ENCODE measurements at places on chromosomes 5 and 9. TPM values are rescaled to one million over a fixed set of nuclear protein-coding genes. Genes with fewer than 3 reads are reported as not detected.

DNA sequence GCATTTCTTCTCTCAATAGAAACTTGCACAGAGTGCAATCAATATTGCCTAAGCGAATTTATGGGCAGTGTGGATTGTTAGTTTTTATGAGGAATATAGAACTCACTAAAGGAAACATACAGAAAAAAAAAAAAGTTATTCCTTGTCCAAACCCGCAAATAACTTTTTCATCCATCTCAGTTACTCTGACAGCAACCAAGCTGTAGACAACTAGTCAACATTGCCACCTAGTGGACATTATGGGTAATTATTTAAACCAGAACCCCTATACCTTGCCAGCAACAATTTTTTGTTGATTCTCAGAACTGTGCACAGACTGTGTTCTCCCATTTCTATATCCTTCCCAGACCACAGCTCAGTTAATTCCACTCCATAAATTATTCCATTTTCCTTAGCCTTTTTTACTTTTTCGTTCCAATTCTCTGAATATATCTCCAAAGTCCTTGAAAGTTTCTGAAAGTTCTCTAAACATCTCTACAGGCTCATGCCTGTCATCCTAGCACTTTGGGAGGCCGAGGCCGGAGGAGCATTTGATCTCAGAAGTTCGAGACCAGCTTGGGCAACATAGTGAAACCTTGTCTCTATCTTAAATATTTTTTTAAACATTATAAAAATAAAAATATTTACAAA lies 2.6 kb upstream of the AFAP1L1 start:
- DNase-seq = no peak

Gene DAB2IP
- 11.6 TPM for total RNA-seq

Gene ENG
- total RNA-seq = 10.6 TPM

GRCh38 chr5:118354797-118355196 lies 633.5 kb downstream of the DTWD2 start:
- DNase-seq = no peak

- DNase-seq = no peak
These were observed 43.3 kb downstream of the VAV2 start for GRCh38 chr9:133948561-133949485.

- DNase-seq = no peak
These were observed 41.9 kb downstream of the GPBP1 start for GRCh38 chr5:57215629-57216195.

- DNase-seq = no peak
These were observed 179.8 kb upstream of the PLPPR1 start for GRCh38 chr9:100848726-100849125.

DNA sequence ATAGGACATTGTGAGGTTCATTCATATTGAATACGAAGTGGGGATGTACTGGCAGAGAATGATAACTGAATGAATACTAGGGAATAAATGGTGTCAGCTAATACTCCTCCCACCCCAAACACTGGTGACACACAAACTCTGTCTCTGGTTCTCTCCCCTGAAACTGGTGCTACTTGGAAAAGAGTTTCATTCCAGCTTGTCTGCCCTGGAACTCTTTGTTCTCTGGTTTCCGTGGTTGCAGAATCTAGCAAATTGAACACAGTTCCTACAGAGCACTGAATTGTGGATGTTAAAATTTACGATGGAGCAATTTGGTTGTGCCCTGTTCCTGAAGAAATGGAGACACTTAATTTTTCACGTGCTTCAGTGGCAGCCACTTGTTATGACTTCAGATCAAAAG lies 181.7 kb downstream of the KCTD16 start:
- no peak for DNase-seq

GRCh38 chr5:21058289-21058688 lies 1070.3 kb upstream of the CDH18 start:
- no peak for DNase-seq

DNA sequence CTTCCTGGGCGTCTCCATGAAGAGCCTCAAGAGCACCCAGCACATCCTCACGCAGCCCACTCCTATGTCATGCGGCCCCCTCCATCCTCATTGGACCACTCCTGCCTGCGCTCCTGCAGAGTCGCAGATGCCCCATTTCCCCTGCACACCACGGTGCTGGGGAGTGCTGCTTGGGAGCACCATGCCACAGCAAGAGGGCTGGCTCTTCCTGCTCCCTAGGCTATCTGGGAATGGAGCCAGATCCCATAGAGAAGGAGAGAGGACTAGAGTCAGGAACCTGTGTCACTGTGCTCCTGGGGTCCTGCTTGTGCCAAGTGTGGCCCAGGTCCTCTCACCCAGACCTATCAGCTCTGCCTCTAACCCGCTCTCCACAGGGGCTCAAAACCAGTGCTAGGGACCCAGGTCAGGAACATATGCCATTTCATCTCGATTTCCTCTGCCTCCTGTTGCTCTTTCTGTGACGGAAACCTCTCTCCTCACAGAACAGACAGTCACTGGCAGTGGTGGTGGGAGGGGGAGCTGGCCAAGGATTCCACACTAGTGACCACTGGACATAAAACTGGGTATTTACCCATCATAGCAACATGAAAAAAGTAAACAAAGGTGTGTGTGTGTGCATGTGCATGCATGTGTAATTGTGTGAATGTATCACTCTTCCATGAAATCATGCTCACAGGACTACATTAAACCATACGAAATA lies 178.4 kb downstream of the TTLL11 start:
- no peak for DNase-seq

GRCh38 chr5:144465441-144465840 lies 294.8 kb downstream of the KCTD16 start:
- no peak for DNase-seq

- no peak for DNase-seq
These were observed 9.9 kb downstream of the S100Z start for GRCh38 chr5:76859591-76860247.

DNA sequence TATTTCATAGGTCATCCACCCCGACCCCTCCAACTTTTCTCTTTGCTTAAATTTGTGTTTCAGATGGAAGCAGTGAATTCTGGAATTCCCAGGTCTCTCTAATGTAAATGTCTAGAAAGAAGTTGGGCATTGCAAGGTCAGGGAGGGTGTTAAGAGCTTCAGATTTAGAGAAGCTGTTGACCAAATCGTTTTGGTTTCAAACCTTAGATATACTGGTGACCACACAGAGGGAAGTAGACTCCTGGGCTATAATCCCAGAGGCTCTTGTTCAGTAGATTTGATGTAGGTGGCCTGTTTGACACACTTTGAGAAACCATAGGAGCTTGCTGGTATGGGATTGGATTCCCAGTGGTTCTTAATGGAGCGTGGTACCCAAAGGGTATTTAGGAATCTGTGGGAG lies 137.3 kb upstream of the KLF9 start:
- DNase-seq = no peak

GRCh38 chr9:105883847-105884246 lies 189.5 kb downstream of the TMEM38B start:
- DNase-seq = no peak

Gene CDH10
- total RNA-seq = 0.58 TPM

DNA sequence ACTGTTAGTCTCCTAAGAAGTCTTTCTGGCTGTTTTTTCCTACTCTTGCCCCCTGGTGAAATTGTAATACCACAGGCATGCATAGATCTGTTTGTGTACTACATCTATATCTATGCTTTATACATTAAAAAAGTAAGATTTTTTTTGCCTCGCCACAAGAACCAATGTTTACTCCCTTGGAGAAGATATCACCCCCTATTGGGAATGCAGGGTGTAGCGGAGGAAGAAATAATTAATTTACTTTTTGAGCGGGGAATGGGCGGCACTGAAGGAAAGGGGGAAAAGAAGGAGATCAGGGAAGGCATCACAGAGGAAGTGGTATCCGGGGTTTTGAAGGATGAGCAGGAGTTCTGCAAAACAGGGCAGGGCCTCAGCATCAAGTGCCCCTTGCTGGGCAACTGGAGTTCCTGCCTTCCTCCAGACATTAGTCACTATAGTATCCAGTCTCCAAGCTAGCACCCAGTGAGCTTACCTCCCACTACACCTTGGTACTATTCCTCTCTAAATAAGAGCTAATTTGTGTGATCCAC lies 134.9 kb downstream of the GABBR2 start:
- no peak for DNase-seq

Gene IL33
- total RNA-seq = not detected

- no peak for DNase-seq
These were observed 33.5 kb upstream of the SHOC1 start for GRCh38 chr9:111828193-111828592.

Gene SOWAHA
- total RNA-seq = 0.22 TPM

DNA sequence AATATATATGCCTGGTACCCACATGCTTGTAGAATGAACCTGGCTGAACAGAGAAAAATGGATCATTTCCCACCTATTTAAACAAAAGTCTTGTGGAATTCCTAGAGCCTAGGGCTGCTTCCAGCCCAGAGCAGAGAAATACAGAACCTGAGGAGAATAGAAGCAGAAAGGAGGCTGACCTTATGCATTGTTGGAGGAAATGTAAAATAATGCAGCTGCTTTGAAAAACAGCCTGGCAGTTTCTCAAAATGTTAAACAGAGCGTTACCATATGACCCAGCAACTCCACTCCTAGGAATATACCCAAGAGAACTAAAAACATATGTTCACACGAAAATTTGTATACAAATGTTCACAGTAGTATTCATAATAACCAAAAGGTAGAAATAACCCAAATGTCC lies 15.1 kb downstream of the MAPKAP1 start:
- no peak for DNase-seq

Gene OR1Q1
- not detected for total RNA-seq

DNA sequence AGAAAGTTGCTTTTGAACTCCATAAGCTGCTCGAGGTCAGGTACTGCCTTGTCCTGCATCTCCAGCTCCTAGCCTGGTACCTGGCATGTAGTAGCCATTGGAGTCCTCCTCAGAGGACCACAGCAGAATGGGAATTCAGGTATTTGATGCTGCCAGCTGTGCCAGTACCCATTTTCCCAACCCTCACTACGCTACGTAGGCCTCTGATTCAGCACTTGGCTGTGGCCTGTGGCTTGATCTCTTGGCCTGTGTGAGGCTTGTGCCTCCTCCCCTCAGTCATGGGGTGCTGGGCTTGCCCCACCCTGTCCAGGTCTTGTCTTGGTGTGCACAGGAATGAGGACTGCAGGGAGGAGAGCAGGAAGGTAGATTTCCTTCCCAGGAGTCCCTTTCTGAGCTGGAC lies 11.8 kb downstream of the OTULIN start:
- no peak for DNase-seq

- no peak for DNase-seq
These were observed 231.5 kb downstream of the ZNF608 start for GRCh38 chr5:124514956-124515355.

DNA sequence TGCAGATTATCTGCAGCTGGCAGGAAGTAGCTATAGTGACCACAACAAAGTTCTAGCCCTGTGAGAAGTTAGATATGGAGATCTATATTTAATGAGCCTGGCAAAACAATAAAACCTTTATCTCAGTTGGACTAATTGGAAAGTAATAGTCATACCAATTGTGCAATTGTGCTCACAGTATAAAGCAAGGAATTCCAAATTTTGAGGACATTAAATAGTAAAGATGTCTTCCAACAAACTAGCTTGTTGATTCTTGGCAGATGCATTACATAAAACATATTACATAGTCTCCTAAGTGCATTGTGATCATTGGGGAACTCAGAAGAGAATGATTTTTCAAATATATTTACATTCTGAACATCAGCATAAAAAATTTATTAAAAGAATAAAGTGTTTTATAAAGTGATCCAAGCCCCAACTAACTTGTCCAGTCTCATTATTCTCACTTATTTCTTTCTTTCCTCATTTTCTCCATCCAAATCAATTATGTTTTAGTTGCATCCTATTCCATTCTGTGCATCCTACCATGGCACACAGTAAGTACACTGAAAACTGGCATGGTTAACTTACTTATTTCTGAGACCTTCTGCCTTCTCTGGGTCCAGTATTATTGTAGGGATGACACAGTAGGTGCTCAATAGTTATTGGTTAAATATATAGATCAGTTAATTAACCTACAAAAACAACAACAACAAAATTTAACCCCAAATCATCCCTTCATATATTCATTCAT lies 977.2 kb upstream of the NUDT12 start:
- DNase-seq = no peak

Gene UBE2B
- 32.8 TPM for total RNA-seq

Gene CNTFR
- total RNA-seq = not detected

DNA sequence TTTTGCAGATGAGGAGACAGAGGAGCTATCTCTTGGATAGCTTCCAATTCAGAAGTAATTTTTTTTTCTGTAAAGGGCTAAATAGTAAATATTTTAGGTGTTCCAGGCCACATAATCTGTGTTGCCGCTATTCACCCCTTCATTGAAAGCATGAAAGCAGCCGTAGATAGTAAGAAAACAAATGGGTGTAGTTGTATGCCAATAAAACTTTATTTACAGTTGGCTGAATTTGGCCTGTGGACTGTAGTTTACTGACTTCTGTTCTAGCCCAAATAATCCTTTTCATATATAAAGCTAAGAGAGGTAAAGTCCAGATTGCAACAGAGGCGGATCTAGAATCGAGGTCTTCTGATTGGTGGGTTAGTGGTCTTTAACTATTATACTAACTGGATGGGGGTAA lies 128.9 kb downstream of the SLF1 start:
- no peak for DNase-seq

DNA sequence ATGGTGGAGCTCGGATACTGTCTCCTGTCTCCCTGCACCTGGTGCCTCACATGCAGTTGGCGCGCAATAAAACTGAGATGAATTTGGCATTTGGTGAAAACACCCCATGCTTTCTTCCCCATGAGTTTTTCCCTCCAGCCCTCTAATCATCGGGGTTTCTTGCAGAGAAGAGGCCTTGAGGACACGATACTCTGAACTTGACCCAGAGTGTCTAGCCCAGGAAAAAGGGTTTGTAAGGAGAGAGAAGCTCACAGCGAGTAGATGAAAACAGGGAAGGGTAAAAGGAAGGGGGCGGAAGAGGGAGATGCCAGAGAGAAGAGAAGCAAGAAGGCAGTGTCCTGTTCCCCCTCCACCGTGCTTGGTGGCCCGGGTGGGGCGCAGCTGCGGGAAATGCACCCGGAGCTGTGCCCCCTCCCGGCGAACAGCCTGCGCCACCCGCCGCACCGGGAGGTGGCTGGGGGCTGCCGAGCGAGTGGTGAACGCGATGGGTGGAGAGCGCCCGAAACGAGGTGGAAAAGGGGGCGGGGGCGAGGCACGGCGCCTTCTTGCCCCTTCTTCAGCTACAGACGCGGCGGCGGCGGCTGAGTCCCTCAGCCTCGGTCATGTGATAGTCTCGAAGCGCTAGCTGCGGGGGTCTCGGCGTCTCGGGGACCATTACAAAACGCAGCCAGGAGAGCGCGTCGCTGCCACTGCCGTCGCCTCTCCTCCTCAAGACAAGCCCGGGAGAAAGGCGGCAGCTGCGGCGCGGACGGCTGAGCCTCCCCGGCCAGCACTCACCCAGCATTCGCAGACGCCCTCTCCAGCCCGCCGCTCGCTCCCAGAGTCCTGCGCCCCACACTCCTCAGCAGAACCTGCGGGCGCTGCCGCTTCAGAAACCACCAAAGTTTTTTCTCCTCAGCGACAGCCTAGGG lies 1.1 kb upstream of the FOXB2 start:
- DNase-seq = no peak

- DNase-seq = no peak
These were observed 21.4 kb upstream of the SPATA9 start for GRCh38 chr5:95704150-95704549.

DNA sequence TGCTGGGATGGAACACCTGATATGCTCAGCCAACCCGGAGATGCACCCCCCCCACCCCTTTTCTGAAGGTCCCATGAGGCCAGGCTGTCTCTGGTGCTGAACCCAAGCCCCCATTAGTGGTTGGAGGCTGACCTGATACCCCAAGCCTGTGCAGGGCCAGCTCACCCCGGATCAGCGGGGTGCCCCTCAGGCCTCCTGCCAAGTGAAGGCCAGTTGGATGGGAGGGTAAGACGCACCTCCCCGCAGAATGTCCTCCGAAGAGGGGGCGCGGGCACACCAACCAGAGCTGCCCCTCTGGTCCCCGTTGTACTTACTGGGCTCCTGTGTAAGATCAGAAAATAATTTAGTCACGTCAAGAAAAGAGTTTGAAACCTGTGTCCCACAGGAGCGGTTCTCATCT lies 76.8 kb upstream of the OTULINL start:
- no peak for DNase-seq
